ENCODE measurements at places on chromosomes 5 and 9.

DNA sequence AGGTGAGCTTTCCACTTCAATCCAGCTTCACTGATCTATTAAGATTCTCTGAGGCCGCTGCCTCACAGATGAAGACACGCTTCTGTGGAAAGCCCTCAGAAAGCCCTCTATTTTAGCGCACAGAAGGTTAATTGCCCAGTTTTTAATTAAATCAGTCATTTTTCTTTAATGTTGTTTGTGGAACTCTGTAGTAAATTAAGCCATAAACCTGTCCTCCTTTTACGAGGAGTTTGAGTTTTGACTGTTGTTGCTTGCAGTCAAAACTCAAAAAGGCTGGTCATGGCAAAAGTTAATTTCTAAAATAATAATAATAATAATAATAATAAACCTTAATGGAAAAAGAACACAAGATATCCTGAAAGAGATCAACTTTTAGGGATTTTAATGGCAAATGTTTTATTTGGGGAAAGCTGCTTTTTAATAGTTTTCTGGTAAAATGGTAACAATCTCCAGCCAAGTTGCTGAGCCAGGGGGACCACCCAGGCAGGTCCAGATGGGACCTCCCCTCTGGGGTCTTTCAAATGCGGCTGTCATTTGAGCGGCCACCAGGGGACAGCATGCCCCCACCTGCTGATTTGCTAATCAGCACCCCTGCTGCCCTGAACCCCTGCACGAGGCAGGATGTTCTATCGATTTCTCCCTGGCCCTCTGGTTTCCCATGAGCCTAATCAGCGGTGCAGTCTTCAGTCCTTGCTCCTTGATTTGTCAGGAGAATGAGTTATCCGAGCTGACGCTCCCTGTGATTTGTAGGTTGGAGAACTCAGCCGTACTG lies 247.2 kb downstream of the FSTL4 start:
- DNase-seq: no peak

DNA sequence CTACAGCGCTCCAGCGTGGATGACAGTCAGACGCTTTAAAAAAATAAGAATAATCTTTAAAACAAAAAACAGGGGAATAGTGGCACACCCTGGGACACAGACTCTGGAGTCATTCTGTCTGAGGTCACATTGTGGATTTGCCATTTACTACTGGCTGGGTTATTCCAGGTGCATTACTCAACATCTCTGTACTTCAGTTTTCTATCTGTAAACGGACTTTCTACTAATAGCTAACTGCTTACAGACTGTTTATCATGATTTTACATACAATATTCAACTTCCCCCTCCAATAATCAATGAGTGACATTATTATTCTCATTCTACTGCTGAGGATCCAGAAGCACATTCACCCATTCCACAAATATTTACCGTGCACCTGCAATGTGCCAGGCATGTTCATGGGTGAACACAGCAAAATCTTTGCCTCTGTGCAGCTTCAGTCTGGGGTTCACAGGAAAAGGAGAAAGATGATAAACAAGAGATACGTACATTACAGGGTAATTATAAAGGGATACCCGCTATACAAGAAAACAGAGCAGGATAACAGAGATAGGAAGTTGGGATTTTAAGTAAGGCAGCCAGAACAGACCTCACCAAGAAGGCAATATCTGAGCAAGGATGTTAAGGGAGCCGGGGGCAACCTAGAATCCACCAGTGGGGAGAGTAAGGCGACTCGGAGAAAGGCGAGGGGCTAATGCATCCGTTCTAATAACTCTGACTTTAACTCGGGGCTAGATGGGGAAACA lies 984 bp upstream of the RAD23B start:
- no peak for DNase-seq

GRCh38 chr5:74306845-74307244 lies 333.7 kb downstream of the ENC1 start:
- no peak for DNase-seq

DNA sequence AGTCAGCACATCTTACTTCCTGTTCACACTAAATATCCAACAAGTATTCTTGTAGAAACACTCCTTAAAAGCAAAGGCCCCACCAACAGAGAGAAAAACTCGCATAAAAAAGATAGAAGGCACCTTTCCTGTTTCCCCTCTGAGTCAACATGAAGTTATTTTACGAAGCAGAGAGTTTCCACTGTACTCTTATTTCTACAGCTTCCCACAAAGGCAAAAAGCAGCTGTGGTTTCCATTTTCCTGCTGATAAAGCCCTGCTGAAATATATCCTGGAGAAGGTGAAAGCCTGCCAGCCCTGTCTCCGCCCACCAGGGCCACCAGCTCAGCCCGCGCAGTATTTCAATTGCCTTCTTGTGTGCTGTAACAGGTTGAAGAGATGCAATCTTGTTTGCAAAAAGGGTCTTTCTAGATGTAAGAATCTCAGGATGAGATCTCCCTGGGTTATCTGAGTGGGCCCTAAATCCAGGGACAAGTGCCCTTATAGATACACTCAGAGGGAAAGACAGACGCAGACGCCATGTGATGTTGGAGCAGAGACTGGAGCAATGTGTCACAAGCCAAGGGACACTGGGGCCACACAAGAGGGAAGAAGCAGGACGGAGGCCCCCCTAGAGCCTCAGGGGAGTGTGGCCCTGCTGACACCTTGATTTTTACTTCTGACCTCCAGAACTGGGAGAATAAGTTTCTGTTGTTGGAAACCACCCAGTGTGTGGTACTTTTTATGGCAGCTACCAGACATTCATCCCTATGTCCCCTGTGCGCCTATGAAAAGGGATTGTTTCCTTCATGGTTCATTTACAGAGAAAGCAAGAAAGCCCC lies 19.9 kb downstream of the SEMA4D start:
- no peak for DNase-seq

DNA sequence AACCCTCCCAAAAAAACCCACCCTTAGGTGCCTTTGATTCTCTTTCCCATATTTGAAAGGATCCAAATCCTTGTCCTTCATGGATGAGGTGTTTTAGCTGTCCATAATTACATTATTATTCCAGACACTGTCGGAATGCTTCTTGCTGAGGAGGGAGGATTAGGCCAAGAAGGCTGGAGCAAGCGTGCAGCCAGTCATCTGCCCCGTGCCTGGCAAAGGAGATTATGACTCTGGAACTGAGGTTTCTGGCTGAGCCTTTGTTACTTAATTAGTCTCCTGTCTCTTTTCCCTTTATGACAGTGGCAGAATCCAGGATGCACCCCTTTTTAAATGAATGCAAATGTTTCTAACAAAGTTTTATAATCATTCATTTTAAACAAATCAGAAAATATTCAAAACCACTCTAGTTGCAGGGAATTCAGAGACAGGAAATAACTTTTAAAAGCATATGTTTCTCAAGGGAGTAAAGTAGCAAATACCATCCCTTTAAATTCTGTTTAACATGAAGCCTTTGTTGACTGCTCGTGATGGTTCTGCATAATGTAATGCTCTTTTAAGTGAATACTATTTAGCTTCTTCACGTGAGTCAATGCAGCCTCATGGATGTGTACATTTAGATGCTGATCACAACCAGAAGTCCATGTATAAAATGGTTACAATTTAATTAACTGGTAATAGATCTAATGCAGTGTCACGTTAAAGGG lies 69.8 kb downstream of the GALNT10 start:
- DNase-seq: peak; percentile 75

DNA sequence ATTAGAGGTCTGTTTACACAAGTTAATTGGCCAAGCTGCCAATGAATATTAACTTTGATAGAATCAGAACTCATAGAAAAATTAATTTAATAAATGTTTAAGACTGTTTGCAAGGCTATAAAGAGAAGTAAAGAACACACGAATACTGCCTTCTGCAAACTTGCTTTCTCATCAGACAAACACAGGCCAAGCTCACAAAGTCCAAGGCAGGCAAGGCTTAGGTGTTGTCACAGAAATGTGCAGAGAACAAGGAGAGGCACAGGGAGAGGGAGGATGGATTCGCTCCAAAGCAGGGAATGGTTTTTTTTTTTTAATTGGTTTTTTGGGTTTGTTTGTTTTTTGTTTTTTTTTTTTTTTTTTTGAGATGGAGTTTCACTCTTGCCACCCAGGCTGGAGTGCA lies 43.4 kb downstream of the RETREG1 start:
- no peak for DNase-seq

DNA sequence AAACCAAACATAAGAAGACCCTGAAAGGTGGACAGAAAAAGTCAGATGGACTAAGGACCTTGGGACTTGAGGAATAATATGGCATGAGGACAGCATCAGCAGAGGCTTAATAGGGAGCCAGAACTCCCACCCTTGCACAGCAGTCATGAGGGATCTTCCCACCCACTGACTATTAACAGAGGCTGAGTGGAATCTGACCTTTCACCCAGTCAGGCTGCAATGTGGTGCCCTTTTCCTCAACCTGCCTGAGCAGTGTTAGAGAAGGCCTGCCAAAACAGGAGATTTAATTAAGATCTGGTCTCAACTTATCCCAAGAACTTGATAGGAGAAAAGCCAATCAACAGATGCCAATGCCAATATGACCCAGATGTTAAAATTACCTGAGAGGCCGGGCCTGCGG lies 481.9 kb downstream of the KDM4C start:
- no peak for DNase-seq

DNA sequence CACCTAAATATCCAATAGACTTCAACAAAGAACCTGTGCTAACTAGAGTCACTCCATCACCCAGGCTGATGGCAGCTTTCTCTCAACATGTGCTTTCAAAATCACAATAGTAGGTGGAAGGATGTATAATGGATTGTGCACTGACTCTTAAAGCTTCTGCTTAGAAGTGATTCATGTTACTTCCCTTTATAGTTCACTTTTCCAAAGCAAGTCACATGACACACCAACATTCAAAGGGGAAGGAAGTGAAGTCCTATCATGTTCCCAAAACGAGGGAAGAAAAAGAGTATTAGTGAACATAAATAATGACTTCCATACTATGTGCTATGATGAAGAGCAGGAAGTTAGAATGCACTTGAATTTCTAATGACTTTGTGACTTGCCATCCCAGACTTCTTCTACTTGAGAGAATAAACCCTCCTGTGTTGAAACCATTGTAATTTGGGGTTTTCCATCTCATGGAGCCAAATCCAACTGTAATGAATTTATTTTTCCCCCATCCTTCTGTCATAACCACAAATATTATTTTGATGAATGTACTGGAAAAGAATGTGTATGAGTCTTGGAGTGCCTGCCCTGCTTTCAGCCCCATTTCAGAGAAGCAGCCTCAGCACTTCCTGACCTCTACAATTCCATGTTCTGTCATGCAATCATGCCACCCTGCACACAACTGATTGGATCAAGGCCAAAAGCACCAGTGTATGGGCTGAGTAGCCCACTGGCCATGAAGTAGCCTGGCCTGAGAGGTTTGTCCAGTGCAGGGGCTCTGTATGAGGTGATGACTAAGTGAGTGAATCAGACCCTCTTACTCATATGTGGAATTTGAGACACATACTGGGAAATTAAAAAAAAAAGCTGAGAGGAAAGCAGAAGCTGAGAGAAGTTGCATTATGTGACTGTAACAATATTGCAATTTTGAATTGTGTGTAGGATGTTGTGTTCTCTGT lies 525.9 kb upstream of the CLINT1 start:
- DNase-seq: peak; percentile 97

- peak; percentile 89 for DNase-seq
Measured at GRCh38 chr9:114621975-114622609, 11.0 kb downstream of the TMEM268 start.

DNA sequence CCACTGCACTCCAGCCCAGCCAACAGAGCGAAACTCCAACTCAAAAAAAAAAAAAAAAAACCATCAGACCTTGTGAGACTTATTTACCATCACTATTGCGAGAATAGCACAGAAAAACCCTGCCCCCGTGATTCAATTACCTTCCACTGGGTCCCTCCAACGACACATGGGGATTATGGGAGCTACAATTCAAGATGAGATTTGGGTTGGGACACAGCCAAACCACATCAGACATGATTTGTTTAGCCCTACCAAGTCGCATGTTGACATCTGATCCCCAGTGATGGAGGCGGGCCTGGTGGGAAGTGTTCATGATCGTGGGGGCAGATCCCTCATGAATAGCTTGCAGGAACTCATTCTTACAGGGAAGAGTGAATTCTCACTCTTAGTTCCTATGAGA lies 26.6 kb downstream of the MYO10 start:
- no peak for DNase-seq

All from GM23248 (cell line).